Foreskin melanocyte (primary cell): ENCODE measurements at places on chromosomes 3 and 15.

DNA sequence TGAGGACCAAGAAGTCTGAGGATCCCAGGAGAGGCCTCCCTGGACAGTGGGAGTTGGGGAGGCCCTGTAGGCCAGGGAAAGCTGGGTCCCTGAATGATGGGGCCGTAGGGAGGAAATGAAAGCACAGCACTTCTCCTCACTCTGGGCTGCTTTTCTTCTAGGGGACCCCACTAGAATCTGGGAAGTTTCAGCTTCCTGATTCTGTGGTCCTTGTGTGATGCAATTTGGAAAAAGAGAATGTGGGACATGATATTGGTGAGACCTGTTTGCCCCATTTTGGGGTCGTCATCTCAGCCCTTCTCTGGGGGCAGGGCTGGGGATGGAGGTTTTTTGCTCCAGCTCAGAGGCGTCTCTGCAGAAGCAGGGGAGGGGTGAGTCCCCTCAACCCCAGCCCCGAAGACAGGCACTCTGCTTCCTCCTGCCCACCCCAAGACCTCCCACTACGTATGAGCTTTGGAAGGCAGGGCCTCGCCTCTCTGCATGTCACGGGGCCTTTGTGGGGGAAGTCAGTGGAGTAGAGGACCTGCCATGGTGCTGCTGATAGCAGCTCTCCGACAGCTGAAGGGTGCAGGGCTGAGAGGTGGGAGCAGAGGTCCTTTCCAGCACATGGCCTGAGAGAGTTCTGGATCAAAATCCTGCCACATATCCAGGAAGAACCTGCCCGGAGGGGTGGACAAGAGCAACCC, 1.5 kb upstream of the SNX22 start:
- no peak for DNase-seq

DNA sequence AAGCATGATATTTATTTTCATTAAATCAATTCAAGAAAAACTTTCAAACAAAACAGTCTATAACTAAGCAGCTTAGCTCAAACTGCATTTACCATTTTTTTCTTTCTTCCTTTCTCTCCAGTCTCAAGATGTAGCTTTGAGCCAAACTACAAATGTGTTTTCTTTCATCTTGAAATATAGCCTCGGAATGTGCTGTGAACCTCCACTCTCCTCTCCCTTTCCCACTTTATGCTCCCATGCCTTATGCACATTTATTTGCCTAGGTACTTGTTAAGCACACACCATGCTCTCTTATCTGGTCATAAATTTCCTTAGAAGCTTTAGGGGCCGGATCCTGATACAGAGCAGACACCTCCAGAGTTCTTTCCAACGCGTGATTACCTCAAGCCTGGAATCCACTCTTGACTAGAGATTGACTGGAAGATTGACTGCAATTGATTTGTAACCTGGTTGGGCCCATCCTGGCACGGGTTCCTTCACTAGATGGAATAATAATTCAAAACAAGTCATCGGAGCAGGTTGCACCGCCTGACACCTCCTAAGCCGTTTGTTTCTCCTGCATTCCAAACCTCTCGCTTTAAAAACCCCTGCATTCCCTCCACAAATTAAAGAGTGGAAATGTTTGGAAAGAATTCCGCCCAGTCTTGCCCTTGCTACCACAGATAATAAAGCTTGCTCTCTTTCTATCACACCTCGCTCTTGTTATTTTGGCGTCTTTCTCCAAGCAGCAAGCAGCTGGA, 344.7 kb downstream of the CHL1 start:
- no peak for DNase-seq

DNA sequence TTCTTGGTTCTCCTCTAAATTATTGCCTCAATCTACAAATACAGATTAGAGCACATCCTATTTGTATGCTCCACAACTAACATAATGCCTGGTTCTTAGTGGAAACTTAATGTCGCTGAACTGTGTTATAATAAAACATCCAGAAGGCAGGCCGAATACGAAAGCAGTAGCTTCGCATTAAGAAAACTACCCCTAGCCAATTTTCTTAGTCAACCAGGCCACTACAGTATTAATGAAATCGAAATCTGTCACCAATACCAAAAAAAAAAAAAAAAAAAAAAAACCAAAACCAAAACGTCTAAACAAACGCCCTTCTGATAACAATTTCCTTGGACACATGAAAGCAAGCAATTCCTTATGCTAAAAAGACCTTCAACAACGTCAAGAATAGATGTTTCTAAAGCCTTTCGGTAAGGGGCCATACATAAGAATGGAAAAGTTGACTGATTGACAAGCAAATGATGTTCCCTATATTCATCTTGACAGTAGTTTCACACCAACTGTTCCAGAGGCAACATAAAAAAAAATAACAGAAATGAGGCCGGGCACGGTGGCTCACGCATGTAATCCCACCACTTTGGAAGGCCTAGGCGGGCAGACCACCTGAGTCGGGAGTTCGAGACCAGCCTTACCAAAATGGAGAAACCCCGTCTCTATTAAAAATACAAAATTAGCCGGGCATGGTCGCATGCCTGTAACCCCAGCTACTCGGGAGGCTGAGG, 1.3 kb downstream of the DENND6A start:
- no peak for DNase-seq

DNA sequence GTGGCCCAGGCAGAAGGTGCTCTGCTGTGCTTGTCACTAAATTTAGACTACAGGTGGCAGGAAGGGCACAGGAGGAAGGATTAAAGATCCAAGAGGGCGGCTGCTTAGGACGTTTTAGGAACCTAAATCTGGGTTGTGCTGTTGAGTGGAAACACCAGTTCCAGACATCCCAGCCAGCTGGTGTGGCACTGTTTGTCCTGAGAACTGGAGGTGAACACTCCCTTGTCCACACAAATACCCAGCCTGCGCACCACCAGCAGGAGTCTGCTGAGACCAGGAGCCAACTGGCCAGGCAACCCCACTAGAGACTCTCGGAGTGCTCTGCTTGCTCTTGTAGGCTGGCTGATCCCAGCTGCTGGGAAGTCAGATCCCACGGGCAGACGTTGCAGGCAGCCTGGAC, 30.3 kb upstream of the UACA start:
- no peak for DNase-seq

DNA sequence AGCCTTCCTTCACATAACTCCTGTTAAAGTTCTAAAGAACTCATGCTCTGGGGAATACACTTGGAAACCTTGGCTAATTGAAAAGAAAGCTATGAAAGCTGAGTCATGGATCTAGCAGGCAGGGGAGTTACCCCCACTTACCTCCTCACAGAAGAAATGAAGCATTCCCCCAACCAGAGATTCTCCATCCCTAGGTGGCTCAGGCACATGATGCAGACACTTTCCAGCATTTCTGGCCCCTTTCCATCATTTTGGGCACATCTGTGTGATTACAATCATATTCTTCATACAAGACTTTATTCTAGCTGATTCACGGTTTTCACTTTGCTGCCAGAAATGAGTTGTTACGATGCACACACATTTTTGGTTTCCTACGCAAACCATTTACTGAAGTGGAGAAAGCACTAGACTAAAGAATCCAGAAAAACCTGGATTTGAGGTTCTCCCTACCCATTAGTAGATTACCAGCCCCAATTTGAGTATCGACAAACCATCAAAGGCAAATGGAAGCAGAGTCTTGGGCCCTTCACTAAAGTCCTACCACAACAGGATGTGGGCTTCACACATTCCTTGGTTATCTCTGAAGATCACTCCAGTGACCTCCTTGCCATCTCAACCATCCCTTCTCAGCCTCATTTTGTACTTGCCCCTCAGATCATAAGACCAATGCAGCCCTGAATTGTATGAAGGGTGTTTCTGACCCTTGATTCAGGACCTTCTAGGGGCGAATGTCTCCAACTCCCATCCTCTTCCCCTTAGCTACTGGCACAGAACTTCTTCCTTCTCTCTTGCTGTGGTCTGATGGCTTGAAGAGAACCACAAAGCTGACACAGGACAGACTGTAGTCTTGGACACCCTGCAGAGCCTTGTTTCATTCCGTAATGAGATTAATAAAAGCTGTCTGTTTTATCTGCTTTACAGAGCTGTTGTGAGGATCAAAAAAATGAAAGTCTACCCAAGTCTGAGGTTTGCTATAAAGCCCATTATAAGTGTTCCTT, 42.5 kb upstream of the SNRK start:
- DNase-seq, result no peak

- DNase-seq, result no peak
Measured at GRCh38 chr3:19645093-19645492, 288.9 kb downstream of the EFHB start.

GRCh38 chr3:188861842-188862744, 309.7 kb upstream of the TPRG1 start:
- DNase-seq, result no peak

GRCh38 chr15:34011481-34011880, 27.5 kb downstream of the AVEN start:
- DNase-seq, result no peak

- DNase-seq, result peak; percentile 69
Measured at GRCh38 chr3:99780749-99781148, 36.9 kb upstream of the CMSS1 start.
